Activated T-cell treated with anti-CD3 and anti-CD28 coated beads for 48 hours (primary cell): ENCODE measurements at places on chromosomes 5 and 9.

DNA sequence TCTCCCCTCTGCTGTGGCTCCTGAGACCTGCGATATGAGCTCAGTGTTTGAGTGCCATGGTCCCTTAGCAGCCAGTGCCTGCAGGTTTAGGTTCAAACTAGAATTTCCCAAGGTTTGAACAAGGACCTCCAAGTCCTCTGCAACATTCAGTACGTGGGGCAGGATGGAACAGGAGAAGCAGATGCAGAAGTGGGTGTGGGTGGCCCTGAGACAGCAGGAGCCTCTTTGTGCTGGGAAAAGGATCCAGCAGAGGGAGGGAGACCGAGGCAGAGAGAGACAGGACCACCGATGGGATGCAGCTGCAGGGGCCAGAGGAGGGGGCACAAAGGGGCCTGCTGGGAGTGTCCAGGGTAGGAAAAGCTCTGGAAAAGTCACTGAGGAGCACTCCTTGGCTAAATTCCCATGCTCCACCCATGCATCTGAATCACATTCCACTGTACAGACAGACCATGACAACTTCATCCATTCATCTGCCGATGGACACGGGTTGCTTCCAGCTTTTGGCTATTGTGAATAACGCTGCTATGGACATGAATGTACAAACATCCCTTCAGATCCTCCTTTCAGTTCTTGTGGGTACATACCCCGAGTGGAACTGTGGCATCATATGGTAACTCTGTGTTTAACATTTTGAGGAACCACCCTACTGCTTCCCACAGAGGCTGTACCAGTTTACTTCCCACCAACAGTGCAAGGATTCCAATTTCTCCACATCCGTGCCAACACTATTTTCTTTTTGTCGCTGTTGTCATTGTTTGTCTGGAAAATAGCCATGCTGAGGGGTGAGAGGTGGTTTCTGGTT is 26.7 kb upstream of the SUSD3 start:
- DNase-seq, result no peak

GRCh38 chr9:122342323-122343050 is 28.3 kb upstream of the PTGS1 start:
- no peak for DNase-seq

- no peak for DNase-seq
These were observed 4.5 kb downstream of the LRRTM2 start for GRCh38 chr5:138870611-138871010.

GRCh38 chr5:13859270-13860065 is 85.0 kb downstream of the DNAH5 start:
- DNase-seq, result no peak

GRCh38 chr5:150948539-150948938 is 43.8 kb upstream of the ZNF300 start:
- DNase-seq, result no peak
